Esophagus squamous epithelium (tissue), 5 donors: ENCODE measurements at places on chromosomes 7 and 10.

DNA sequence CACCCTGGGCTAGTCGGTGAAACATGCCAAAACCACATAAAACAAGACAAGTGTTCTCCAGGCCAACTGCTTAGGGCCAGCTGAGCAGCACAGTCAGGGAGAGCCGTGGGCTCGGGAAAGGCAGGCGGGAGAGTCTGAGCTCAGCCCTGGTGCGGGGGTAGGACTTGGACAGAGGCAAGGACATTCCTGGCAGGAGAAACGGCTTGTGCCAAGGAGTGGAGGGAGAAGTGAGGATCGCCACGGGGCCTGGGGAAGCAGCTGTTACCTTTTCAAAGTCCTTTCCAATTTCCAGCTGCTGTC, 4.2 kb downstream of the ELN start:
- DNase-seq: no peak

DNA sequence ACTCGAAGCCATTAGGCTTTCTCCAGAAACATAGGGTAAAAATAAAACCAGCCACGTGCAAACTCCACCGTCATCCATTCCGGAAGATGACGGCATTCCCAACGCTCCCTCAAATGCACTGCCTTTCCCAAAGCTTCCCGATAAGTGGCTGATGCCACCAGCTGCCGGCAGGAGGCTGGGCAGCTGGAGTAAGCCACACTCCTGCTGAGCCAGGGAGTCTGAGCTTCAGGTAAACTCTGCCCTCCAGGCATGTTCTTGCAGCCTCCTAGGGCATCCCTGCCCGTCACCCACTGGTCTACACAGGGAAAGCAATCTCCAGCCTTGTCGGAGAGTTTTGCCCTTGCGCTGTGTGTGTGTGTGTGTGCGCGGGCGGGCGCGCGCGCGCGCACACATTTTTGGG, 40.5 kb upstream of the TMEM273 start:
- DNase-seq: no peak

GRCh38 chr10:109993551-109994330, 14.0 kb upstream of the ADD3 start:
- DNase-seq: no peak

DNA sequence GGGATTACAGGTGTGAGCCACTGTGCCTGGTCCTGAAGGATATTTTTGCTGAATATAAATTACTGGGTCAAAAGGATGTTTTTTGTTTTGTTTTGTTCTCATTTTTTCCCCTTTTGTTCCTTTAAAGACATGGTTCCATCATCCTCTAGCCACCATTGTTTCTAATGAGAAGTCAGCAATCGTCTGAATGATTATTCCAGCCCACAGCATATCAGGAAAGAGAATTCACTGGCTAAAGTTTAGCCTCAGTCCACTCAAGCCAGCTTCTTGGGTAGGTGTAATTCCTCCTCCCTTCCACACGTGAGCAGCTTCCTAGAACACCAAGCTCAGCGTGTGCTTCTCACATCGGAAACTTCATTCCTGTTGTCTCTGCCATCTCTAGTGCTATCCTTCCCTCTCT, 112.8 kb upstream of the INSIG1 start:
- DNase-seq: no peak

GRCh38 chr10:119644205-119644814, 6.9 kb upstream of the BAG3 start:
- DNase-seq: no peak
